ENCODE measurements at places on chromosomes 1 and 21.
A peak's percentile ranks its signal among the peaks of the same experiment; 100 is the strongest.

DNA sequence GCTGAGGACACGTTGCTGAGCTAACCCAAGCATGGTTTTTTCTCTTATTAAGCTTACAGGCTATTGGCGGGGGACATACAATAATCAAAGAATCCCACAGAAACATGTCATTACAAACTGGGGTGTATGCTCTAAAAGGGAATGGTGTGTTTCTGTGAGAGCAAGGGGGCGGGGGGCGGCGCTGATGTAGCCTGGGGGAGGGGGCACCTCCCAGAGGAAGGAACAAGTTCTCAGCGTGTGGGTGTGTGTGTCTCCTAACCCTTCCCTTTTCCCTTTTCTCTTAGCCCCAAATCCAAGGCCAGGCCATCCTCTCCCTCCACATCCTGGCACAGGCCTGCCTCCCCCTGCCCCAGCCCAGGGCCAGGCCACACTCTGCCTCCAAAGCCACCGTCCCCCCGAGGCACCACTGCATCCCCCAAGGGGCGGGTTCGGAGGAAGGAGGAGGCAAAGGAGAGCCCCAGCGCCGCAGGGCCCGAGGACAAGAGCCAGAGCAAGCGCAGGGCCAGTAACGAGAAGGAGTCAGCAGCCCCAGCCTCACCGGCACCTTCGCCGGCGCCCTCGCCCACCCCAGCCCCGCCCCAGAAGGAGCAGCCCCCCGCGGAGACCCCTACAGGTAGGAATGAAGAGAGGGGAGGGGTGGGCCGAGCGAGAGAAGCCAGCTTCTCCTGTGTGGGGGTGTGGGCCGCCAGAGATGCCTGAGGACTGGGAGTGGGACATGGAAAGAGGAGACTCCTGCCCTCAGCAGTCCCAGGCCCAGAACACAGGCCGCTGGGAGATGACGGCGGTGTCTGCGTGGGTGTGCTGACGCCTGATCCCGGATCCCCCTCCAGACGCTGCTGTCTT, 21.9 kb downstream of the MAP7D1 start:
- DNase-seq = no peak

GRCh38 chr1:169495916-169496315, 10.2 kb upstream of the SLC19A2 start:
- DNase-seq = no peak

DNA sequence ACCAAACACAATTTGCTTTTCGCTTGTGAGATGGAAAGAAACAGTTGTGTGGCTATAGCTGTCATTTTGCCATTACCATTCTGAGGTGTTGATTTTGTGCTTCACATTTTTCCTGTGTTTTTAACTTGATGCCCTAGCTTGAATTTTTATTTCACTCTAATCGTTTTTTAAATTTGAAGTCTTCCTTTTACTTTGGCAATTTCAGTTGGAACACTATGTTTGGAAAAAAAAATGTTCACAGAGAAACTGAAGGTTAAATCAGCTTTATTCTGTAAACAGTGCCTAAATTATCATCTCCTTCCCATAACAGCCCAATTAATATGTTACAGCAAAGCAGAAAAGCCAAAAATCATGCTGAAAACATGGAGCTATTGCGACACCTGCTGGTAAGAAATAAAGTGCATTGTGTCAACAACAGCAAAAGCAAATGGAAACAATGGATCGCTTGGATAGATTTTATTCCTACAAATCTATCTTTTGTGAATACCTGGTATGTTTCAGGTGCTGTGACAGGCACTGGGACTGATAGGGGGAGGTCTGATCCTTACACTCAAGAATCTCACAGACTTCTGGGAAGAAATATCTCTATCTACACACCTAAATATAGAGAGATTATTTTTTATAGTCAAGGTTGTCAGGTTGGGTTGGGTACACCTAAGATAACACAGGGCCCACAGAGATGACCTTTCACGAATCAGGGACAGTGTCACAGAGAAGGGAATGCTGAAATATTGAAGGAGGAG, 16.2 kb upstream of the ERICH3 start:
- DNase-seq = peak; percentile 23

- DNase-seq = no peak
These were observed 80.5 kb downstream of the GALNT2 start for GRCh38 chr1:230147253-230148125.

DNA sequence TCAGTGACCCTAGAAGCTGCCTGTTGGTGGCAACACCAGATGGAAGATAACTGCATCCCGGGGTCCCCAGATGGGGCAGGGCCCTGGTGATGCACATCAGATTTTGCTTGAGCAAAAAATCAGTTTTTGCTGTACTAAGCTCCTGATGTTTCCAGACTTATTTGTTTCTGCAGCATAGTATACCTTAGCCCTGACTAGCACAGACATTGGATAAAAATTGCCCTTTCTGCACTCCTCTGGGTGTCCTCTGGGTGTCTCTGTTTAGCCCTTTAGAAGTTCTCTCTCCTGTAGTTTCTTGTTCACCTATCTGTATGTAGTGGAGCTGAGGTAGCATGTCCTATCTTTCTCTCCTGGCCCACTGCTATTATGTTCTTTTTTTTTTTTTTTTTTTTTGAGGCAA, 30.3 kb upstream of the PLA2G2C start:
- peak; percentile 39 for DNase-seq

DNA sequence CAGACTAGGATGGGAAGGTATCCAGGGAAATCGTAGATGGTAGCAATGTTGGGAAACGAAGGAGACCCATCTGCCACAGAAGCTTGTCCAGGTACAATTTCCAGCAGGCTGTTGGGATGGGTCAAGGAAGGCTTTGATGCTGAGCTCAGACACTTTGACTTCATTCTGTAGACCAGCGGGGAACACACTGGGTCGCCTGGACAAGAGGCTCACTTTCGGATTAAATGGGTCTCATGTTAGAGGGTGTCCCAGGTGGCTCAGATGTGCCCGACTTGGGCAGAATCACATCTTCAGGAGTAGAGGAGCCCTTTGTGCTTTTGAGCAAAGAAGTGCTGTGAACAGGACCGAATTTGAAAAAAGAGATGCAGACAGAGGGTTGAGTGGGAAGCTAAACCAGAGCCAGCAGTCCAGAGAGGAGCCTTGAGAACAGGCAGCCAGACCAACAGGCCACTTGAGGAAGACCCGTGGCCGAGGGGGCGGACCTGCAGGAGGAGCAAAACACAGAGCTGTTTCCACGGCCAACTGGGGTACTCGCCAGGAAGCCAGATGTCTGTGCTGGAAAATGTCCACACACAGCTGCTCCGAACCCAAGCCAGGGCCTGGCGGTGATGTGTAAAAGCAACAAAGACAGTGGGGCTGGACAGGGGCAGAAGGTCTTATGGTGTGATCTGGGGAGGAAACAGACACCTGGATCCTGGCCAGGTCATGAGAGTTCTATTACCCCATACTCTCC, 146.9 kb downstream of the AJAP1 start:
- DNase-seq = no peak

DNA sequence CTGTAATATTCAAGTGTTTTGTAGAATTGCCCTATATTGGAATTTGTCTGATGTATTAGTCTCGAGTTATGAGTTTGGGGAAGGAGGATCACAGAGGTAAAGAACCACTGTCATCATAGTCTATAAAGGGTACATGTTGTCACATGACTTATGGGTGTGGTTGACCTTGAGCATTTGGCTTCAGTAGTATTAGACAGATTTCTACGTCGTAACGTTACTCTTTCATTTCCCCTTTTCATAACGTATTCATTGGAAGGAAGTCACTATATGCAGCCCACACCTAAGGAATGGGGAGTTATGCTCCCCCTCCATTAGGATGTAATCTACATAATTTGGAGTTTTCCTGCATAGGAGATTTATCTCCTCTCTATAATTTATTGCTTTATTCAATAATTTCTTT, 110.1 kb upstream of the VAV3 start:
- DNase-seq = no peak

DNA sequence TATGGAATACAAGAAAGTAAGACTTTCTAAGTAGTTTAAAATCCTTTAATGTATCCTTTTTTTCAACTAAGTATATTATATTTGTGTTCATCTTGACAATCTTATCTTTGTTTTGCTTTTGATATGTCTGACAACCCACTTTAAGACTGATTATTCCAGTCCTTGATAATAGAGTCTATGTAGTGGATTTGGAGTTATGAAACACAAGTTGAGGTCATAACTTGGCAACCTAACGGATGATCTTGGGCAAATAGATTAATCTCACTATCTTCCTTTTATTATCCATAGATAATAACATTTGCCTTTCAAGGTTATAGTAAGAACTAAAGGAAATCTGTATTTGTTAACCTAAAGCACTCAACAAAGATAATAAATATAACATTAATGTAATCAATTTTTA, 4.8 kb upstream of the GBP2 start:
- no peak for DNase-seq

DNA sequence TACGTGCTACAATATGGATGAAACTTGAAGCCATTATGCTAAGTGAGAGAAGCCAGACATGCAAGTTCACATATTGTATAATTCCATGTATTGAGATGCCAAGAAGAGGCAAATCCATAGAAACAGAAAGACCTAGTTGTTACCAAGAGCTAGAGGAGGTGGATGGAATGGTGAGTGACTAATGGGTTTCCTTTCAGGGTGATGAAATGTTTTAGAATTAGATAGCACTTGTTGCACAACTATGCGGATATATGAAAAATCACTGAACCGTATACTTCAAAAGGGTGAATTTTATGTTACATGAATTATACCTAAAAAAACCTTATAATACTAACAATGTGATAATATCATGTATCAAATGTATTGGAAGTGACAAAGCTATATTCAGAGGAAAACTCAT, 18.1 kb downstream of the EPHA10 start:
- DNase-seq = no peak

DNA sequence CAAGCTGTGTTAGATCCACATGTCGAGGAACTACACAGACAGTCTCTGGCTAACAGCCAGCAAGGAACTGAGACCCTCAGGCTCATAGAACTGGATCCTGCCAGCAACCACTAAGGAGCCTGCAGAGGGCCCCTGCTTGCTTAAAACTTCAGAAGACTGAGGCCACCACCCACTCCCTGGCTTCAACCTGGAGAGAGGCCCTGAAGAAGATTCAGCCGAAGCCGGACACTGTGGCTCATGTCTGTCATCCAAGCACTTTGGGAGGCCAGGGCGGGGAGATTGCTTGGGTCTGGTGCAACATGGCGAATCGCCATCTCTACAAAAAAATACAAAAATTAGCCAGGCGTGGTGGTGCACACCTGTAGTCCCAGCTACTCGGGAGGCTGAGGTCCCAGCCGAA, 92.6 kb upstream of the TMPRSS2 start:
- DNase-seq = no peak

All from urothelium cell line (cell line).